Stimulated activated CD8-positive, alpha-beta memory T cell treated with anti-CD3 and anti-CD28 coated beads, Interleukin-2, amount 100 ng/mL, for 48 hours (primary cell): ENCODE measurements at places on chromosomes 12 and 14.

GRCh38 chr12:56999456-56999855 is 6.9 kb downstream of the ZBTB39 start:
- no peak for DNase-seq

GRCh38 chr12:129629901-129630300 is 273.9 kb downstream of the TMEM132D start:
- DNase-seq = no peak

- DNase-seq = no peak
Measured at GRCh38 chr12:117972301-117972700, 3.5 kb upstream of the KSR2 start.

DNA sequence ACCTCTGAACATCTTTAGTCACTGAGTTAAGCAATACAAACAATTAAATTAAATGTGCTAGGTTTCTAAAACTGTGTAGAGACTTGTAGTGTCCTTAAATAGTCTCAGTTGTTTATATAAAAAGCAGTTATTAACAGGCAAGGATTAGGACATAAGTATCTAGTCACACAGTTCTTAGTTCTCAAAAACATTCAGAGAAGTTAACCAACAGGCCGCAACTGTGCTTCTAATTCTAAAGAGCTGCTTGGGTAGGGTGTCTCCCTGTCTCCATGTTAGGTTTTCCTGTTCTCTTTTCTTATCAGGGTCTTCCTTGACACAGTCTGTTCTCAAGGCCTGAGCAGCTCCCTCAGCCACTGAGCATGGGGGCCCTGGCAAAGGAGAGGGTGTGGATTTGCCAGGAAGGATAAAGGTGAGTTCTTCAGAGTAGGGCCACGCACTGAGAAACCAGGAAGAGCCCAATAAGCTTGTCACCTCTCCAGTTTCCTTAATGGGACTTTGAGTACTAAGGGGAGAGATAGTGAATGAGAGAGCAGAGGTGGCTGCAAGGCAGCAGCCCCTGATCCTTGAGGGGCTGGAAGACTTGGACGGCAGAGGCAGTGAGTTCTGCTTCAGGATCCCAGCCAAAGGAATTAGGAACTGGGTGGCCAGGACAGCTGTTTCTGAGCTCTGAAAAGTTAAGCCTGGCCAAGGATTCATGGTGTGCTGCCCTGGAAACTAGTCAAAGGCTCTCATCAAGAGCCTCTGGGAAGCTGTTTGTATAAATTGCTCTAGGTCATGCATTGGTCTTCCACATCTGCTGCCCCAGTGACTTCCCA is 177.3 kb downstream of the MYRFL start:
- no peak for DNase-seq

GRCh38 chr12:27965966-27966365 is 6.6 kb downstream of the PTHLH start:
- no peak for DNase-seq

DNA sequence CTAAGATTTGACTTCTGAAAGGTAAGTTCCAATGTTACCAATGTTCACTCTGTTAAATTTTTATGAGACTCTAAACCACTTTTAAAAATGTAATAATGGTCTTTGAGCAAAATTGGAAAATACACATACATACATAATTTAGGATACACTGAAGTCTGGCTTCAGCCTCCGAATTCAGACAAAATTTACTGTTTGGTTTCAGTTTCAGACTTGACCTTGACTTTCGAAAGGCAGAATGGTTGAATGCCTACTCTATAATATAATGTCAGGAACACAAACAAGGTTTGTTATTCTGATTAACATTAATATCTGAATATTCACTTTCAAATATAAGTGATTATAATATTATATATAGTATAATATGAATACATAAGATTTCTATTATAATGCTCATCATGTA is 74.1 kb upstream of the KRAS start:
- DNase-seq = no peak

DNA sequence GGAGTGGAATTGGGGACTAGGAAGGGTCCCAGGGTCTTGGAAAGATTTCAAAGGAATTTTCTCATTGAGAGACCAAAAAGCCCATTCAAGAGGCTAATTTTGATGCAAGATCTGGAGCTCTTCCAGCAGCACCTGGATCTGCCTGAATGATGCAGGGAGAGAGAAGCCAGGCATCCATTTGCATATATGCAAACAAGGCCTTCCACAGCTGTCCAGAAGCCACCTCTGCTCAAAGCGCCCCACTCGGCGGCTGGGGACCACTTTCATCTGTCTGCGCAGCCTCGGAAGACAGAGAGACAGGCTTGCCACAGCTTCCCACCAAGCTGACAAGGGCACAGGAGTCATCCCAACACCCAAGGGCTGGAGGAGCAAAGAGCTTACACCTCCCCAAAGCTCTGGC is 295.6 kb downstream of the DPF3 start:
- DNase-seq = no peak

GRCh38 chr12:93563807-93564538 is 8.5 kb upstream of the SOCS2 start:
- DNase-seq = no peak

DNA sequence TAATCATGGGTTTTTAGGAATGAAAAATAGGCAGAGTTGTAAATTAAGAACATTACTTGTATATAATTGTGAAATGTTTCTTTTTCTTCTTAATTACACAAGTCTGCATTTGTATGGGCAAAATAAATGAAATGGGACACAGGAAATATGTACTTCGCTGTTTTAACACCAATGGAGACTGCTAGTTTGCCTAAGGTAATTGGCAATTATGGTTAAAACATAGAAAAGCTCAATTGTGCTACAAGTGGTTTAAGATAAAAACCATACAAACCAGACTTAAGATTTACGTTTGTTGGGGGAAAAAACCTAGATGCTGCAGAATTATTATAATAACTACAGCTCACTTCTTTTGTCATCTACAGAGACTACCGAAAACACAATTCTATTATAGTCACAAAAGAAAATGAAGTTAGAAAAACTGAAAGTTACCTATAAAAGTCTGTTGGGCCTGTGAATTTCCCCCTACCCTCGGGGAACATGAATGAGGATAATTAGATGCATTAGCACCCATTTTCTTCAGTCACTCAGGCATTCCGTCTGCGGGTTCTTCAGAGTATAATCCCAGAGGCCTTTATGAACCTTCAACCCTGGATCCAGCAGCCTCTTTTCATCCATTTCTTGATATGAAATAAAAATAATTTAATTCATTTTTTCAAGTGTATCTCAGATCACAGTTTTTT is 37.2 kb downstream of the BTBD7 start:
- no peak for DNase-seq

- DNase-seq = no peak
Measured at GRCh38 chr12:45186762-45187161, 29.1 kb upstream of the ANO6 start.

- DNase-seq = no peak
Measured at GRCh38 chr14:91254461-91254860, 10.0 kb upstream of the GPR68 start.

DNA sequence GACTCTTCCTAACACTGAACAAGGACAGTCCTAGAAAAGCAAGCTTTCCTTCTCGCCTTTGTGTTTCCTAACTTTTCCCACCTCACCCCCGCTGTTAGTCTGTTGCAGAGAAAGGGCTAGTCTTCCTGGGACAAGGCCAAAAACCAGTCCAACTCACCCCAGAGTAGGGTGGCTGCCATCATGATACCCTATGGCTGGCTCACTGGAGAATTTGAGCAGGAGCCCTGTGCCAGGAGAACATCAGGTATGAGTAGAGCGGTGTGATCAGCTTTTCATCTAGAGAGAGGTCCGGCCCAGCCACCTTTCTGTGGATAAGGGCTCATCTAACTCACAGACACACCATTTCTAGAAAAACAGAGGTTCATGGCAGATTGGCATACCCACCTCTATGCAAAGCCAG is 16.7 kb upstream of the ZFP36L1 start:
- DNase-seq = no peak

GRCh38 chr12:56011509-56012090 is 9.2 kb upstream of the IKZF4 start:
- no peak for DNase-seq

- DNase-seq = no peak
Measured at GRCh38 chr14:34775342-34775741, 60.9 kb upstream of the CFL2 start.

GRCh38 chr12:105352940-105353635 is 22.6 kb downstream of the C12orf75 start:
- DNase-seq = no peak

DNA sequence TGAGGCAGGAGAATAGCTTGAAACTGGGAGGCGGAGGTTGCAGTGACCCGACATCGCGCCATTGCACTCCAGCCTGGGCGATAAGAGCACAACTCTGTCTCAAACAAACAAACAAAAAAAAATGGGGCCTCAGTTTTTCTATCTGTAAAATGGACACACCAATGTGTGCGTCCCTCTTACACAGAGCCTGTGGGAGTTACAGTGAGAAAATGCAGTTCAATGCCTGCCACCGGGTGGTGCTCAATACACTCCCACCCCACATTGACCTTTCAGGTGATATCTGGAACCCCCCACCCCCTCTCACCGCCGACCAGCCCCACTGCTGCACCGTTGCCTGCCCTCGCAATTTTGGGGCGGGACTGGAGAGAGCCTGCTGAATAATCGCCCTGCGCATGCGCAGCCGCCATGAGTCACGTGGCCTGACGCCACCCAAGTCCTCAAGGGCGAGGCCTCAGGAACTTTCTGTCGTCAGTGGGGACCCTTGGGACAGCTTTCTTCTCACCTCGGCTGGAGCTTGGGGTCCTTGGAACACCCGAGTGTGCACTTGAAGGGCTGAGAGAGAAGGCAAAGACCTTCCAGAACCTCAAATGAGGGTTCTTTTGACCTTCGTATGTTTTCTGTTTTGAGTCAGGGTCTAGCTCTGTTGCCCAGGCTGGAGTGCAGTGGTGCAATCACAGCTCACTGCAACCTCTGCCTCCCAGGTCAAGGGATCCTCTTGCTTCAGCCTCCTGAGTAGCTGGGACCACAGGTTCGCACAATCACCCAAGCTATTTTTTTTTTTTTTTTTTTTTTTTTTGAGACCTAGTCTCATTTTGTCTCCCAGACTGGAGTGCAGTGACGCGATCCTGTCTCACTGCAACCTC is 14.6 kb upstream of the CABP1 start:
- DNase-seq = no peak

- no peak for DNase-seq
Measured at GRCh38 chr14:67941456-67942018, 122.0 kb downstream of the RAD51B start.

GRCh38 chr12:111327474-111327873 is 41.4 kb downstream of the PHETA1 start:
- DNase-seq = no peak

- no peak for DNase-seq
Measured at GRCh38 chr14:43249116-43249515, 1258.0 kb downstream of the FSCB start.

DNA sequence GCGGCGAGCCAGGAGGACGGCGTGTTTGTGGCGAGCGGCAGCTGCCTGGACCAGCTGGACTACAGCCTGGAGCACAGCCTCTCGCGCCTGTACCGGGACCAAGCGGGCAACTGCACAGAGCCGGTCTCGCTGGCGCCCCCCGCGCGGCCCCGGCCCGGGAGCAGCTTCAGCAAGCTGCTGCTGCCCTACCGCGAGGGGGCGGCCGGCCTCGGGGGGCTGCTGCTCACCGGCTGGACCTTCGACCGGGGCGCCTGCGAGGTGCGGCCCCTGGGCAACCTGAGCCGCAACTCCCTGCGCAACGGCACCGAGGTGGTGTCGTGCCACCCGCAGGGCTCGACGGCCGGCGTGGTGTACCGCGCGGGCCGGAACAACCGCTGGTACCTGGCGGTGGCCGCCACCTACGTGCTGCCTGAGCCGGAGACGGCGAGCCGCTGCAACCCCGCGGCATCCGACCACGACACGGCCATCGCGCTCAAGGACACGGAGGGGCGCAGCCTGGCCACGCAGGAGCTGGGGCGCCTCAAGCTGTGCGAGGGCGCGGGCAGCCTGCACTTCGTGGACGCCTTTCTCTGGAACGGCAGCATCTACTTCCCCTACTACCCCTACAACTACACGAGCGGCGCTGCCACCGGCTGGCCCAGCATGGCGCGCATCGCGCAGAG is 873 bp downstream of the PLXNC1 start:
- peak; percentile 20 for DNase-seq

- DNase-seq = no peak
Measured at GRCh38 chr14:72315714-72316113, 383.5 kb downstream of the RGS6 start.

GRCh38 chr12:48973531-48973930 is 2.0 kb upstream of the WNT10B start:
- DNase-seq = no peak

GRCh38 chr12:69047990-69048389 is 115.0 kb upstream of the CPM start:
- DNase-seq = no peak

DNA sequence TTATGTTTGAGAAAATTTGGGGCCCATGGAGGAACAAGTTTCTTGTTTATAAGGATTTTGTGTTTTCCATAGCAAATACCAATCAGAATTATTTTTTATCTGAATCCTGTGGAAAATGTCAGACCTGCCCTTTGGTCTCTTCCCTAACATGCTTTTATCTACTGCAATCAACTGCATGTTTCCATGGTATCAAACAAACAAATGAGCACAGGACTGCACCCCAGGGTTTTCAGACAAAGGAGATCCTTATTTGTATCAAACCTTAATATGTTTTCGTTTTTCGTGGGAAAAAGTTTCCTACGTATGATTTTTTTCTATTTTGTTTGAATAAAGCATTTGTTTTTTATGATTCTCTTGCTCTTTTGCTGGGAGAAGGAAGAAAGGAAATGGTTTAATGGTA is 91.1 kb downstream of the GPR135 start:
- no peak for DNase-seq

- DNase-seq = no peak
Measured at GRCh38 chr14:30445011-30445793, 113.8 kb upstream of the G2E3 start.

GRCh38 chr14:65053466-65053865 is 48.9 kb downstream of the MAX start:
- DNase-seq = no peak

GRCh38 chr14:80200093-80200492 is 11.2 kb downstream of the DIO2 start:
- no peak for DNase-seq

DNA sequence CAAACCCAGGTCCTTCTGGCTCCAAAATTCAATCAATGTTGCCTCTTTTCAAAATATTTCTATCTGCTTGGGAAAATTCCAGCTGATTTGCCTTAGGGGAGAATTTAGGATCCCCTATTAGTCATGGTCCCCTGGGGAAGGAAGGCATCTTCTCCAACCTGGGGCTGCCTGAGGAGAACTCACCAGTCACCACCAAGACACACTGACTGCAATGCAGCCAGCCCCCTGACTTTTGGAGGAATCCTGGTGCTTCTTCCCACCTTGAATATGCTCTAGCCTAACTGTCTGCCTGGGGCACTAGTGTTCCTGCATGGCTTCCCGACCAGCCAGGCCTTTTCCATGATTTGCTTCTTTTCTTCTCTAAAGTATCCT is 71.8 kb upstream of the BCL2L14 start:
- DNase-seq = no peak
